ENCODE measurements at places on chromosomes 5 and 9.

DNA sequence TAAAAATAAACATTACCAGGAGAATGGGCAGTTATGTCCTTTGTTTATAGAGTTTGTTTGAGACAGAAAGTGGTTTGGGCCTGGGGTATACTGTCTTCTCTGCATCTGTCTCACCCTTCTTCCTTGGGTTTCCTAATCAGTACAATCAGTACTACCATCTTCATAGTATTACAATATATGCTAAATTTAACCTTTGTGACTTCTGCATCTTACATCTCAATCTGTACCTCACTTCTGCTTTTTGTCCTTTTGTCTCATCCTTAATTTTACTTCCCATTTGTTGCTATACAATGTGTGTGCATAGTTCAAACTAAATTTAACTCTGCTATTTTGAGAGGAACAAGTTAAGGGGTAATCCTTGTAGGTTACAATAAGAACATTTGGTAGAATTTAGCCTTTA lies 19.6 kb downstream of the FBXO38 start:
- DNase-seq: no peak

- no peak for DNase-seq
These were observed 40.4 kb upstream of the HRH2 start for GRCh38 chr5:175617447-175617846.

DNA sequence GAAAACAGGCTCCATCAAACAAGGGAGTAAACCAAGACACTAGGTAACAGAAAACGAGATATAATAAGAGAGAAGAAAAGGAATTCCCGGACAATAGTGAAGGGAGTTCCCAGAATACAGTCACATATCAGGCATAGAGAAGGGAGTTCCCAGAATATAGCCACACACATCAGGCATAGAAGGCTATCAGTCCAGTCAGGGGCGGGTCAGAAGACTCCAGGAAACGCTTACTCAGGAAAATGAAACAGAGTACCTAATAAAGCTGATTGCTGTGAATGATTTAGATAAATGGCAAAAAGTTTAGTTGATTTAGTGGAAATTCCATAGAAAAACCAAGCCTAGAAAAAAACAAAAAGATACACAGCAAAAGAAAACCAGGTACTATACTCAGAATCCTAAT lies 4.9 kb downstream of the TOMM5 start:
- DNase-seq: no peak

- DNase-seq: no peak
These were observed 40.3 kb downstream of the TPPP start for GRCh38 chr5:652773-653350.

GRCh38 chr5:417301-418161 lies 25.4 kb upstream of the EXOC3 start:
- DNase-seq: no peak

Data from neuronal stem cell (in vitro differentiated cells).